Brain (organoid and tissue), 16 donors: ENCODE measurements at places on chromosomes 6 and 20.

- DNase-seq = no peak
These were observed 710.0 kb downstream of the QKI start for GRCh38 chr6:164124473-164124872.

DNA sequence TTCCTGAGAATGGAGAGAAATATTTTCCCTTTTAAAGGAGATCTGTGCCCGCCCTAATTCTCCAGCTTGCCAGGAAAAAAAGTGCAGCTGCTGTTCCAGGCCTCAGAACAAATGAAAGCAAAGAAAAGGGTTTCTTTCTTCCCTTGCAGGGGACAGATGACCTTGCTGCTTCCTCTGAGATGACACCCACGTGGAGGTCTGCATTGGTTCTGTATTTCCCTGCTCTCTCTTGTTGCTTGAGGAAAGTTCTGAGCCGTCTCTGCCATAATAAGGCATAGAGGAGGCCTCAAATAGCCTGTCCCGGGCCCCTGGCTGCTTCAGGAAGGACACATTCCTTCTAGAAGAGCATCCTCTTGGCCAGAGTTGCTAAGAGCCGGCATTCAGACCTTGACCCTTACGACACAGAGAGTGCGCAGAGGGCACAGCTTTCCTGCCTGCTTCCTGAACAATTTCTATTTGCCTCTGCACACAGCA is 501.8 kb upstream of the SULF2 start:
- DNase-seq = peak; percentile 51

GRCh38 chr6:24125980-24126379 is at the start of gene NRSN1:
TSS of gene NRSN1 (plus strand) at chr6:24126215. CDS start at chr6:24134328, 8,113 bp downstream.
- peak; percentile 91 for DNase-seq

- no peak for DNase-seq
These were observed 704.3 kb downstream of the TFAP2A start for GRCh38 chr6:9710574-9710973.

DNA sequence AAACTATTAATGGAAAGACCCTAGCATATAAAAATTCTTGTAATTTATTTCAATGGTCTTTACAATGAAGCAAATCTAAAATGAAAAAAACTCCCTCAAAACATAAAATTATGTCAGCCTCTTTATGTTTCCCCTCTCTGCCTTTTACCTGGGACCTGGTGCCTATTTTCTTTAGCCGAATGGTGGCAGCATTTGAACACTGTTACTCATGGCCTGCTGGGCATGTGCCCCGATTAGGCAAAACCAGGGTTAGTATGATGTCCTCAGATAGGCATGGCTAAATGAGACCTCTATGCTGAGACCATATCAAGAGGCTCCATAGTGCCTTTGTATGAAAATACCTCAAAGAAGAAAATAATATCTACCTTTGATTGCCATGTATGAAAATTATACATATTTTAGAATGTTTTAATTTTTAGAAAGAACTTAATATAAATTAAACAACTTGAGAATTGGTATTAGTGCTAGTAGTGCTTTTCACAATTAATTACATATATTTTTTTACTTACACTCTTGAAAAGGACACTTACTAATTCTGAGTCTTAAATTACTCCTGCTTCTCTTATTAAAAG is 22.5 kb upstream of the C6orf58 start:
- DNase-seq = peak; percentile 22

DNA sequence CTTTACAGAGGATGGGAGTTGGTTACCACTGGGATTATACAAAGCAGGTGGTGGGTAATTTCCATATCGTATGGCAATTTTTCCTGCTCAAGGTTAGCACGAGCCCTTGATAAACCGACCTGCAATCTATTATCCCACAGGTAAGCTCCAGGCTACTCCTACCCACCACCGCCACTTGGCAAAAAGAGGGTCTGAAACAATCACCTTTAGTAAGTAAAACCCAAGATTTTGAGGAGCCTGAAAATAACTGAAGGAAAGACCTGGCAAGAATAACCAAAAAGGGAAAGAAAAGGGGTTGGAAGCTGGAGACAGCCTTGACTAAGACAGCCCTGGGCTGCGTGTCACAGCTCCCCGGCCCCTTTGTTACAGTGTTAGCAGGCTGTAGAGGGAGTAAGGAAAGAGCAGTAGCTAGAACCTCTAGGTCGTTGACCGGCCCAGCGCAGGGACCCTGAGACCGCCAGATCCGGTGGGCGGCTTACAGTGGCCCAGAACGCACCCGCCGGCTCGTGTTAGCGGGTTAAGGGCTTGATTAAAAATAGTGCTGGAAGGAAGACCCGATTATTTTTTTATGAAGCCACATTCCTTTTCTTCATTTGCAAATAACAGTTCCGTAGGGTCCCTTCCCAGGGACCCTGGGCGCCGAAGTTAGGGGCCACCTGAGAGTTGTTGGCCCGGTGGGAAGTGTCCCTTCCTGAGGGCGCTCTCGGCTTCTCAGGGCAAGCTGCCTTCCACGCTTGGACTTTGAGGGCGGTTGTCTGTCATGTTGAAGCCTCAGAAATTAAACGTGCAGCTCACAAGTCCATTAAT is 30.5 kb downstream of the TFAP2B start:
- peak; percentile 54 for DNase-seq

DNA sequence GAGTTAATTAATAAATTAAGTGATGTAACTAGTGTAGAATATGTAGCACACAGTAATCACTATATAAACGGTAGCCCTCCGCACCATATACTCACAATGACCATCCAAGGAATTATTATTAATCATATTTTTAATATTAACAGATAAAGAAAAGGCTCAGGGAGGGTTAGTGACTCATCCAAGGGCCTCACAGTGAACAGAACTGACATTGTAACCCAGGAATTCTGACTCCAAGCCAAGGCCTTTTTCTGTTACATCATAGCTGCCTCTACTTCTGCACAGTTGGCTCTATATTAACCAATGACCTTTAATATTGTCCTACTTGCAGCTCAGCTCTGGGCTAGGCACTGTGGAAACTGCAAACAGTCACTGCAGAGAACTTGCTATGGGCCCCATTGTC is 117.5 kb upstream of the SIRPG start:
- DNase-seq = no peak
